ENCODE measurements at places on chromosomes 1 and 21. TPM values are rescaled to one million over a fixed set of nuclear protein-coding genes. Genes with fewer than 3 reads are reported as not detected.
A peak's percentile ranks its signal among the peaks of the same experiment; 100 is the strongest.

DNA sequence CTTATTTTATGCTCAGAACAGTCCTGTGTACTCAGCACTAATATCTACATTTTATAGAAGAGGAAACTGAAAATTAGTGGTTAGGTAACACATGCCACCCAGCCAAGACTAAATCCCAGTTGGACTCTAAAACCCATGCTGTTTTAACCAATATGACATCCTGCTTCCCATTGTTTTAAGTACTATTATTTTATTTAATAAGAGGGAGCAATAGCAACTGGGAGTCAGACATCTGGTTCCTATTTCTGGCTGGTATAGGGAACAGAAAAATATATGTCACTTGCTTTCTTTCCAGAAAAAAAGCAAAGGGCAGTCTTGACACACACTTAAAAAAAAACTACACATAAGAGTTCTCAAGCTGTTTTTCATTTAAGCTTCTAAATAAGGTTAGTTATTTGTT lies 11.9 kb downstream of the KLHL12 start:
- DNase-seq: no peak

DNA sequence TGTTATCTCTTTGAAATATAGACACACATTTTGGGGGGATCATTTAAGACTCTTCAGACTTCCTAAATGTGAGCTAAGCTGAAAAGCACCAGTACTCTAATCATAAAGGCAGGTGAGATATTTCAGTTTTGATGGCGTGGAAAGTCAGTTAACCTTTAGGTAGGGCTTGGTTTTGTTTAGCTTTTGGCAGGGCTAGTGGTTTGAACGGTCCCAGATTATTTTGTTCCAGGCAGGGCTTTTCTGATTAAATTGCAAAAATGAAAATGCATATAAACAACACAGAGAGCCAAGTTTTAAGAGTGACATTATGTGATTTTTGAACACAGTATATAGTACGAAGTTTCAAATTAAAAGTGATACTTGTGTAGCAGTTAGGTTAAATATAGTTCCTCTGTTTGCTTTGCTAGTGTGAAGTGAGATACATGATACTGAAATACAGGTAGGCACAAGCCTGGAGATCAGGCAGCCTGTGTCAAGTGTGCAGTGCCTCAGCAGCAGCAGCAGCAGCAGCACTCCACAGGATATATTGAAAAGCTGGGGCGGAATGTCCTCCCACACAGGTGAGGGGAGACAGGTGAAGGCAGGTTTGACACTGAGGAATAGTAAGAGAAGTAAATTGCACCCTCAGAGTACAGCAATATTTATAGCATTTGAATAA lies 47.4 kb downstream of the CAMTA1 start:
- no peak for DNase-seq

DNA sequence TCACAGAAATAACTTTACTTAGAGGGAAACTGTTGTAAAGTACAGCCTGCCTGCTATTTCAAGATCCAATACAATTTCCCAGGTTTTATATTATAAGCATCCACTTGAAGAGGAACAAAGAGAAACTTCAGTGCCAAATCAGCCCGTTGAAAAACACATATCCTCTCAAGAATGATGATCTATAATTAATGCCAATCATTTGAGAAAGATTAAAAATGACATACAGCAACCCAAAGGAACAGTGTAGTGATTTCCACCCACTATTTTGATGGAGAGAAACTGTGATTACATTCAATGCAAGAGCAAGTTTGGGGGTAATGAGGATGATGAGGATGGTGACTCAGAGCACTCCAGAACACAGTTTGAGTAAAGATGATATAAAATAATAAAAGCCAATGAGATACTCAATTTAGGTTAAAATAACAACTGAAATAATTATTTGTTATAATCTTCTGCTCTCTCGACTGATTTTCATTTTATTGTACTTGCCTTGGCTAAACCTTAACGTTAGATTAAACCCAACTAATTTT lies 715.5 kb downstream of the NCAM2 start:
- DNase-seq: no peak

- no peak for DNase-seq
Measured at GRCh38 chr1:113545626-113546025, 155.3 kb downstream of the MAGI3 start.

Gene ZNF593OS
- not detected for total RNA-seq

- peak; percentile 35 for DNase-seq
Measured at GRCh38 chr1:101257500-101258325, 20.9 kb downstream of the S1PR1 start.

GRCh38 chr1:198187973-198188588 lies 31.3 kb downstream of the NEK7 start:
- no peak for DNase-seq

DNA sequence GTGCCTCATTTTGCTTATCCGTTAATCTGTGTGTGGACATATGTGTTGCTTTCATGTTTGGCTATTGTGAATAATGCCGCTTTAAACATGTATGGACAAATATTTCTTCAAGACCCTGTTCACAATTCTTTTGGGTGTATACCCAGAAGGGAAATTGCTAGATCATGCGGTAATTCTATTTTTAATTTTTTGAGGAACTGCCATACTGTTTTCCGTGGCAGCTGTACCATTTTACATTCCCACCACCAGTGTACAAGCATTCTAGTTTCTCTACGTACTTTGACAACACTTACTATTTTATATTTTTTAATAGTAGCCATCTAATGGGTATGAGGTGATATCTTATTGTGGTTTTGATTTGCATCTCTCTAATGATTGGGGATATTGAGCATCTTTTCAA lies 7.1 kb upstream of the NID1 start:
- DNase-seq: no peak

DNA sequence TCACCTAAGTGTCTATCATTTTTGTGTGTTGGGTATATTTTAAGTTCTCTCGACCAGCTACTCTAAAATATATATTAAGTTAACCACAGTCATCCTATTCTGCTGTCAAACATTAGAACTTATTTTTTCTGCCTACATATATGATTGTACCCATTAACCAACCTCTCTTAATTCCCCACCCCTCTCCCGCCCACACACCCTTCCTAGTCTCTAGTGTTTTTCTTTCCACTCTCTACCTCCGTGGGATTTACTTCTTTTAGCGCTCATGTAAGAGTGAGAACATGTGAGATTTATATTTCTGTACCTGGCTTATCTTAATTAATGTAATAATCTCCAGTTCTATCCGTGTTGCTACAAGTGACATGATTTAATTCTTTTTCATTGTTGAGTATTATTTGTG lies 26.6 kb downstream of the KCNK2 start:
- no peak for DNase-seq

GRCh38 chr1:6694121-6694713 lies 7.4 kb downstream of the DNAJC11 start:
- no peak for DNase-seq

Measured in lower leg skin (tissue), 4 donors.